Activated naive CD8-positive, alpha-beta T cell treated with anti-CD3 and anti-CD28 coated beads, Interleukin-2, amount 50 U/mL, for 16 hours (primary cell): ENCODE measurements at places on chromosomes 12 and 14.

DNA sequence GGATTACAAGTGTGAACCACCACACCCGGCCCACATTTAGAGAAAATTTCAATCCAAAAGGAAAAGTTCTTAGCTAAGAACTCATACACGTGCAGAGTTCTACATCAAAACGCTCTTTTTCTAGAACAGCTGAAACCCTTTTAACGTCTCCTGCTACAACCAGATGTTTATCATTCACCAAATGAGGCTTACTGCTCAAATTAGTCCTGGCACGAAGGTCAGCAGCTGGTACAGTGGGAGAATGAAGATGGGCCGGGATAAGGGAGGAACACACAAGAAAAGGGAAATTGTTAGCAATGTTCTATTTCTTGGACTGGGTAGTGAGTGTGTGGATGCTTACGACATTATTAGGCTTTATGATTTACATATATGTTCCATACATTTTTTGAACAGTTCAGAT is 37.2 kb downstream of the PRKAB1 start:
- DNase-seq, result no peak

DNA sequence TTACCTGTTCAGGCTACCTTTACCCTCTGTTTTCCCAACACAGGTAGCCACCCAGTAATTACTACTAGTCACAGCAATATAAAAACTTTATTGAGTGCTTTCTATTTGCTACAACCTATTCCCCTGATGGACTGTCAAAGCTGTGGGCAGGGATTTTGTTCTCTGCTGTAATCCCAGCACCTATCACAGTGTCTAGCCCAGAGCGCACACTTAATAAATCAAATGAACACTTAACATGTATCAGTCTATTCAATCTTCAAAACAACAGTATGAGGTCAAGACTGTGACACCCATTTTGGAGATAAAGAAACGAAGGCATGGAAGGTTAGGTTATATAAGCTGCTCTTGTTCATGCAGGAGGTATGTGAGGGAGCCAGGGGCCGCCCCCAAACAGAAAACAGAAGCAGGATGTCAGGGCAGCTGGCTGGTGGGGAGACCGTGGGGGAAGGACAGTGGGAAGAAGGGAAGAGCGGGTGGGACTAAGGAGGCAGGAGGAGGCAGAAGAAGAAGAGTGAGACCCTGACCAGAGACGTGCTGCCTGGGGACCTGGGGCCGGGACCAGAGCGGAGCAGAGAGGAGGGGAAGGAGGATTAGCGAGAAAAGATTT is 1.7 kb downstream of the TNFRSF1A start:
- no peak for DNase-seq

- no peak for DNase-seq
Observed at GRCh38 chr14:37546621-37547447, 48.2 kb downstream of the FOXA1 start.

- DNase-seq, result no peak
Observed at GRCh38 chr12:29640589-29641345, 143.0 kb downstream of the TMTC1 start.

DNA sequence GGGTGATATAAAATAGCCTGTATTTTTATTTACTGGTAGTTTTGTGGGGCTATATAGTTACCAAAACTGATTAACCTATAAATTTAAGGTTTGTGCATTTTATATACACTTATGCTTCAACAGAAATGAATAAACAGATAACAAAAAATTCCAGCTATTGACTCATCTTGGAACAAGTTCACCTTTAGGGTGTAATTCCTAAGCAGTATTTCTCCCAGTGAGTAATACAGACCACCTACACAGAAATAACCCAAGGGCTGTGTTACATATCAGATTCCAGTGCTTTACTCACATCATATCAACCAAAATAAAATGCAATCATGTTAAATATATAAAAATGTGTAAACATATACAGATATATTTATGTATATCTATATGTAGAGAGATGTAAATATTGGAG is 345.6 kb downstream of the ADAMTS20 start:
- no peak for DNase-seq
